EH (cell line): ENCODE measurements at places on chromosomes 13 and 19.

GRCh38 chr13:57631596-57632275 is at the start of gene PCDH17:
Gene PCDH17 (plus strand): TSS chr13:57631744. CDS start chr13:57632547, 803 bp downstream.
- DNase-seq, result peak; percentile 17

DNA sequence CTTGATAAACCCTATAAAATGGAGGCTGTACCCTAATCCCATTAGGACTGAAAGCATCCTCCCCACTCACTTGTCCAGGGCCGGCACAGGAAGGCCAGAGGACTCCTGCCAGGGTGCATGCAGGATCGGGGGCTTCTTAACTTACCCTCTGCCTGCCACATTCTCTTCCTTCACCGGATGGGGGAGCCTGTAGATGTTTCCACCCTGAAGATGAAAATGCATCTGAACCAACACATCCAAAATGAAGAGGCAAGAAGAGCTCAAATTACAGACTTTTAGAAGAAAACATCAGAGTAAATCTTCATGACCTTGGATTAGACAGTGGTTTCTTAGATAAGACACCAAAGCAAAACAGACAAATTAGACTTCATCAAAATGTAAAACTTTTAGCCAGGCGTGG is 25.9 kb upstream of the NAPA start:
- peak; percentile 64 for DNase-seq

DNA sequence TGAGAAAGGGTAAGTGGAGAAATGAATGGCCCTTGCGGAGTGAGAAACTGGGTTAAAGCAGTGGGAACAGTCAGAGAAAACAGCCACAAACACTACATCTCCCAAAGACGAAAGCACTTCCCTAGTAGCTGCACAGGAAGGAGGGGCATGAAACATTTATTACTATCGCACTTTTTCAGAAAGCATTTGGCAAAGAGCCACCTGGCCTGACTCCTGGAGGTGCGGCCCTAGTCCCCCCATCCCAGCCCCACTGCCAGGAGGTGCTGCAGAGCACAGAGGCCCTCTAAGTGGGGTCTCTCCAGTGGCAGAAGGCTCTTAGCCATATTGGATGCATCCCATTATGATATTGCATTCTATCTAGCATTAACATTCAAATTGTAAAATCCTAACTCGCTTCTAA is 55.8 kb downstream of the MTMR6 start:
- DNase-seq, result no peak

- DNase-seq, result peak; percentile 92
These were observed 36.4 kb upstream of the IGFL1 start for GRCh38 chr19:46192992-46193650.

DNA sequence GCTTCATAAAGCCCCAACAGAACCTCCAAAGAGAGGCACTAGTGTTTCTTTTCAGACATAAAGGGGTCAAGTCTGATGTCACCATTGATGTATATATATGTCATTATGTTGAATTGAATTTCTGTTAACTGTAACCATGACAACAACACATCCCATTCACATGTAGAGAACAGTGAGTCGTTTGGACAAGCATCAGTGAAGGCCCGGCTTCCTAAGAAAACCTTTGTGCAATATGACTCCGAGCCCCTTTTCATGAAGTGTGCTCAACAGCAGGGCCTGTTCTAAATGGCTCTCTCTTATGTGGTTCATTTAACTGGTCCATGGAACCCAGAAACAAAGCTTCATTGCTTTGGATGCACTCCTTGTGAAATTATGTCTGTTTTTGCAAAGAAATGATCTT is 67.2 kb upstream of the UBL3 start:
- DNase-seq, result no peak

DNA sequence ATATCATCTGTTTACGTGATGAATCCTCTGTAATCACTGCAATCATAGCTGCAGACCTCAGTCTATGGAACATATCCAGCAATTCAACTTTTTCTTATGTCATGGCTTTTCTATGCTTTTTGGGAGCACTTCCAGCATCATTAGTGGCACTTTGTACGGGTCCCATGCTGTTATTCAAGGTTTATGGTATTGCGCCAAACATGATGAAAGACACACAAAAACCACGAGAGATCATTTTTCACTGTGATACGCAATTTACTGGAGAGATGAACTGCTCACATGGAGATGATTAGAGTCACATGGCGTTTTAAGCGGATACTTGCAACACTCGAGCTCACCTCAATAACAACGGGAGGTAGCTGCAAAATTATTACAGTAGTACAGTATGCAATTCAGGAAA is 2101.7 kb upstream of the PCDH20 start:
- peak; percentile 65 for DNase-seq

DNA sequence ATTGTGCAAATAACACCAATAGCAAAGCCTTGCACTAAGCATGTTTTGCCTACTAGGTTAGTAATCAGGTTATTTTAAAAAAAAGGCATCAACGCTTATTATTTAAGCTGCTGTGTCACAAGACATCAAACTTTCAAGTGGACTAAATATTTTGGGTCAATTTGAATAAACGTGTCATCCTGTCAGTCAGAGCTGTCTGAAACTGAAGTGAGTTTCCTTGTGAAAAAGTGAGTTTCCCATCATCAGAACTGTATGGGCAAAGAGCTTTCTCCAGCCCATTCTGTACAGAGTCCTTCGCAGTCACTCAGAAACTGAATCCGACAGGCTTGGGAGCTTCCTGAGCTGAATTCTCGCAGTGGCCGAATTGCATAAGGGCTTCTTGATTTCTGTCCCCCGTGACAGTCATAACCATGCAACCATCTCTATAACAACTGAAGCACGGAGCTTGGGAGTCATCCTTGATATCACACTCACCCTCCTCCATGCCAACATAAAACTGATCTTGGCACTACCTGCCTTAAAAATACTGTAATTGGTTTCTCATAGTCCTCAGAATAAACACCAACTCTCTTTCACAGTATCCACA is 139.8 kb downstream of the MIPEP start:
- no peak for DNase-seq

DNA sequence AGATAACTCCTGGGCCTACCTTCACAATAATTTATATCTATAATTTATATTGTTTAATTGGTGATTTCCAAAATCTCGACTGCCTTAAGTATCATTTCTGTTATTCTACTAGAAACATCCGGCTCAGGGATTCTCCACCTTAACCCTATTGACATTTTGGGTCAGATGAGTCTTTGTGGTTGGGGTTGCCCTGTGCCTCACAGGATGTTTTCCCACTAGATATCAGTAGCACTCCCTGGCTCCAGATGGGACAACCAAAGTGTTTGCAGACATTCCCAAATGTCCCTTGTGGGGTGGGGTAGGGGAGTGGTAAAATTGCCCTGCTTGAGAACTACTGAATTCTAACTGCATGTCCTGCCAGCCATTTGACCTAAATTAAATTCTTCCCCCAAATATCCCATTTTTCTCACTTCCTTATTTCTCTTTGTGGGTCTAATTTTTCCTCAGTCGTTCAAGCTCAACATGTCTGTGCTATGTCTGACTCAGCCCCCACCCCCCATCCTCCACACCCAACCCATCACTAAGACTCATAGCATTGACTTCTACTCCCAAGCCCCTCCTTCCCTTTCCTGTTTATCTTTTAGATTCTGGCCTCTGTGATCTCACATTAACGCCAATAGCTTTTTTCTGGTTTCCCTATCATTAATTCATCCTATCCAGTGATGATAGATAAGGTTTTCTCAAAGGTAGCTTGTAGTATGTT is 545.1 kb downstream of the EFNB2 start:
- peak; percentile 74 for DNase-seq

GRCh38 chr13:98288211-98288610 is 111.1 kb upstream of the RNF113B start:
- no peak for DNase-seq

GRCh38 chr13:110265682-110266430 is 41.1 kb downstream of the COL4A1 start:
- DNase-seq, result peak; percentile 43

- peak; percentile 54 for DNase-seq
These were observed 30.8 kb upstream of the RFC3 start for GRCh38 chr13:33787051-33787591.

GRCh38 chr19:38544569-38545315 is 73.0 kb downstream of the MAP4K1 start:
- peak; percentile 41 for DNase-seq

GRCh38 chr13:91134803-91135184 is 212.7 kb upstream of the MIR17HG start:
- DNase-seq, result no peak

GRCh38 chr19:48398375-48399235 is 5.1 kb downstream of the GRIN2D start:
- DNase-seq, result peak; percentile 82
